ENCODE measurements at places on chromosomes 1 and 21.

DNA sequence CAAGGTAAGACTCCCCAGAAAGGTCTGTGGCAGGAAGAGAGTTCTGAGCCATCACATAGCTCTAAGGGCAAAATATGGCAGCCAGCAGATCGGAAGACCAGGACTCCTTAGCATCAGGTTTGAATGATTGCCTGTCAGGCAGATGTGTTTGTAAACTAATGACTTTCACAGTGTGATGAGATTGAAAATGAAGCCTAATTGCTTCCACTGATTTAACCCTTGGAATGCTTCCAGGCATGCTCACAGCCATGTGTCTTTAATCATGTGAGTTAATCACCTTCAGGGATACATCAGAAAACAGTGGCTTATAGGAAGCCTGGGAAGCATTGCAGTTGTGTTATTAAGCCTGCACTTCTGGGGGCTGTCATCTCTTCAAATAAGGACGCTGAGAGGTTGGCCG lies 82.8 kb downstream of the LRRC53 start:
- H3K36me3 ChIP-seq, result no peaks in the 10 kb centered on the region
- no peaks in the 10 kb centered on the region for H3K27me3 ChIP-seq
- H3K27ac ChIP-seq, result no peak overlapping the region
- no peak overlapping the region for H3K4me3 ChIP-seq

GRCh38 chr1:90480271-90480835 lies 236.7 kb downstream of the BARHL2 start:
- H3K27ac ChIP-seq, result no peak overlapping the region
- no peak for DNase-seq
- peaks cover 7% of the 10 kb centered on the region for H3K27me3 ChIP-seq

- no peak overlapping the region for H3K4me3 ChIP-seq
- no peaks in the 10 kb centered on the region for H3K36me3 ChIP-seq
- H3K4me1 ChIP-seq, result peaks cover 2% of the 10 kb centered on the region
- peaks cover 54% of the 10 kb centered on the region for H3K27me3 ChIP-seq
- H3K27ac ChIP-seq, result no peak overlapping the region
These were observed 28.3 kb upstream of the COL18A1 start for GRCh38 chr21:45376459-45377324.

DNA sequence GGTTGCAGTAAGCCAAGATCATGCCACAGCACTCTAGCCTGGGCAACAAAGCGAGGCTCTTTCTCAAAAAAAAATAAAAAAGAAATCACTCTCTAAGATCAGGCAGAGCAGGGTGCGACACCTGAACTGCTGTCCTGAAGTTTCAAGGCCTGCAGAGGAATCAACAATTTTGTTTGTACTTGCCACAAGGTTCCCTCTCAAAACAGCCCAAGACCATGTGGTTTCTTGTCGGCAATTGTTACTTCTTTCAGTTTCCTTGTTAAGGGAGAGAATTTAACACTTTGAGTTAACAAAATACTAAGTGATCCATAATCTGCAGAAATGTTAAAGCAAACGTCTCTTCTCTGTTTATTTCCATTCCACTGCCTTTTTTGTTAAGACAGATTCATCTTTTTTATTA lies 36.5 kb downstream of the MACO1 start:
- H3K4me3 ChIP-seq, result no peak overlapping the region
- H3K27ac ChIP-seq, result no peak overlapping the region
- H3K4me1 ChIP-seq, result peaks cover 12% of the 10 kb centered on the region
- peaks cover 15% of the 10 kb centered on the region for H3K36me3 ChIP-seq
- no peak for DNase-seq
- no peaks in the 10 kb centered on the region for H3K27me3 ChIP-seq

GRCh38 chr21:45473496-45474322 lies 68.5 kb downstream of the SLC19A1 start:
- no peak for DNase-seq
- peaks cover 3% of the 10 kb centered on the region for H3K36me3 ChIP-seq
- peaks cover 11% of the 10 kb centered on the region for H3K4me1 ChIP-seq
- H3K4me3 ChIP-seq, result no peak overlapping the region
- peaks cover 12% of the 10 kb centered on the region for H3K27me3 ChIP-seq

DNA sequence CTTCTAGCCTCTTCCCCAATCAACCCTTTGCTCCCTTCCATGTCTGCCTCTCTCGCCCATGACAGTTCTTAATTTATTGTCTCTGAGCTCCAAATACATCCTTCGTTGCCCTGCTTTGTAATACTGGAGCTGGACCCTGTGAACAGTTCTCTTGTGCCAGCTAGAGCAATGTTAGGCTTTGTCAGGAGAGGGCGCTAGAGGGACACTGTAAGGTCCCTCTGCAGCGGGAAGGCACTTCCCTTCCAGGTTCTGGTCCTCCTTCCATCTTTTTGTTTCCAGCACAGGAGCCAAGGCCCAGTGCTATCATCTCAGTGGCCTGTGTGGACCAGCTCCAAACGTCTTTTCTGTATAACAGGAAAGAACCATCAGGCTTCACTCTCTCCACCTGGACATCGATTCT lies 95.9 kb downstream of the PTPRU start:
- H3K4me1 ChIP-seq, result no peaks in the 10 kb centered on the region
- H3K27ac ChIP-seq, result no peak overlapping the region
- no peak for DNase-seq

- no peak for DNase-seq
- H3K36me3 ChIP-seq, result no peaks in the 10 kb centered on the region
- no peaks in the 10 kb centered on the region for H3K27me3 ChIP-seq
- H3K27ac ChIP-seq, result no peak overlapping the region
- no peak overlapping the region for H3K4me3 ChIP-seq
- H3K4me1 ChIP-seq, result peaks cover 14% of the 10 kb centered on the region
These were observed 144.8 kb upstream of the SAMSN1 start for GRCh38 chr21:14690886-14691285.

DNA sequence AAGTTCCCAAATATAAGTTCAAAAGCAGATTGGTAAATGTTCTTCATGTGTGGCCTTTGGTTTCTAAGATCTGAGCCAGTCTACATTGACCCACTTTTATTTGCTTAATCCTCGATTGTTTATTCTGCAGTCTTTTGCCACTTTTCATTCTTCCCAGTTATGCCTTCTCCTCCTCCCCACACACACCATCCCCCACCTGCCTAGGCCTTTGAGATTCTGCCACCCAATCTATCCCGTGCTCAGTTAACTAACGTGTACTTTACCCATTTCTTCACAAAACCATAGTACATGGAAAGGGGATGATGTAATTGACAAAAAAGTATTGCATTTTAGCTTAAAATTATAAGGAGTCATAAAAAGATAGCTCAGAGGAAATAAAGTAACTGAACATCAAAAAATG lies 3.7 kb downstream of the CFH start:
- peak overlapping the region; percentile 10 for H3K4me3 ChIP-seq
- peaks cover 5% of the 10 kb centered on the region for H3K36me3 ChIP-seq
- no peaks in the 10 kb centered on the region for H3K27me3 ChIP-seq
- H3K4me1 ChIP-seq, result peaks cover 16% of the 10 kb centered on the region

DNA sequence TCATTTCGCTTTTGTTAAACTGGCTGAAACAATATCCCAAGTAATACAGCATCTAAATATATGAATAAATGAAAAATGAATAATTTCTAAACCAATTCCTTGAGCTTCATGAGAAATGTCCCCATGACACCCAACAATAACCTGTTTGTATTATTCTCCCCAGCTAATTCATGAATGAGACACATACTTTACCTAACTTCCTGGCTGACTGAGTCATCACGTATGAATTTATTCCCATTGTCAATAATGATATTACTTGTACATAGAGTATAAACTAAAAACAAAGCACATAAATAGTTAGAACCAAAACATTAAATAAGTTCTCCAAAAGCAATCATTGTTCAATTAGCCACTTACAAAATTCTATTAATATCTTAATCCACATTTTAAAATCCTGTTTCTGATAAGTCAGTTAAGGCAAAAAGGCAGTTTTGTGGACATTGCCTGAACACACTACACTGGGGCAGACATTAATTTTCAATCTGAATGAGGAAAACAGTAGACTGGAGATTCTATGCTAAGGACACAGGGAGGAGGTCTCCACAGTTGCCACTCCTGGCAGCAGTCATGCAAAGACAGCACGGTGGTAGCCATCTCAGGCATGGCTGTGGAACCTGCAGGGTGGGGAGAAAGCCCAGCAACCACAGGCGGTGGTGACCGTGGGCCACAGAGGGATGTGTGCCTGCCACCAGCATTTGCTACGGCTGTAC lies 48.2 kb downstream of the SLC9C2 start:
- no peak for DNase-seq
- no peak overlapping the region for H3K4me3 ChIP-seq
- peak overlapping the region; percentile 55 for H3K27ac ChIP-seq
- H3K36me3 ChIP-seq, result no peaks in the 10 kb centered on the region
- no peaks in the 10 kb centered on the region for H3K27me3 ChIP-seq

GRCh38 chr1:92993581-92993980 lies 32.3 kb upstream of the DIPK1A start:
- no peak overlapping the region for H3K27ac ChIP-seq
- H3K36me3 ChIP-seq, result no peaks in the 10 kb centered on the region
- H3K27me3 ChIP-seq, result peaks cover 10% of the 10 kb centered on the region
- DNase-seq, result no peak

GRCh38 chr1:228397966-228398365 lies 8.7 kb downstream of the TRIM11 start:
- H3K4me3 ChIP-seq, result no peak overlapping the region
- no peak for DNase-seq
- H3K27ac ChIP-seq, result peak overlapping the region; percentile 30
- peaks cover 50% of the 10 kb centered on the region for H3K36me3 ChIP-seq
- peaks cover 42% of the 10 kb centered on the region for H3K4me1 ChIP-seq

DNA sequence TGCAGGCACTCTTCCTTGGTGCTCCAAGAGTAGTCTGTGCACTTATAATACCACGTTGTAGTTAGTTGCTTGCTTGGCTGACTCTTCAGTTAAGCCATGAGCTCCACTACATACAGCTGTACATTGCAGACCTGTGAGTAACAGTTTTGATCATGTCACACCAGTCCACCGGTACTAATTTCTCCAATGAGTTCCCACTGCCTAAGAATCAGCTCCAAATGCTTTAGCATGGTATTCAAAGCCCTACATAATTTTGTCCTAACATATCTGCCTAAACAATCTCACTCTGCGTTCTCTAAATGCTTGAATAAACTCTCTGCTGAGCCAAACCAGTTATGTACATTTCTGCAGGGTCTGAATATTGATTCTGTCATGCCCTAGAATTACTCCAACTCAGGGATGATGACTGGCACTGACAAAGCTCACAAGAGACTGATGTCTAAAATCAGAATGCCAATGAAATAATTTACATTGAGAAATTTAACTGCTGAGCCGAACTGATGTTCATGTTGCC lies 200.7 kb downstream of the LHX8 start:
- H3K36me3 ChIP-seq, result no peaks in the 10 kb centered on the region
- H3K4me1 ChIP-seq, result no peaks in the 10 kb centered on the region
- H3K27ac ChIP-seq, result no peak overlapping the region
- no peak overlapping the region for H3K4me3 ChIP-seq
- no peaks in the 10 kb centered on the region for H3K27me3 ChIP-seq
- DNase-seq, result no peak

GRCh38 chr1:243500512-243500911 lies 244.7 kb downstream of the SDCCAG8 start:
- no peak overlapping the region for H3K4me3 ChIP-seq
- H3K27me3 ChIP-seq, result no peaks in the 10 kb centered on the region
- DNase-seq, result no peak
- peaks cover 36% of the 10 kb centered on the region for H3K36me3 ChIP-seq

DNA sequence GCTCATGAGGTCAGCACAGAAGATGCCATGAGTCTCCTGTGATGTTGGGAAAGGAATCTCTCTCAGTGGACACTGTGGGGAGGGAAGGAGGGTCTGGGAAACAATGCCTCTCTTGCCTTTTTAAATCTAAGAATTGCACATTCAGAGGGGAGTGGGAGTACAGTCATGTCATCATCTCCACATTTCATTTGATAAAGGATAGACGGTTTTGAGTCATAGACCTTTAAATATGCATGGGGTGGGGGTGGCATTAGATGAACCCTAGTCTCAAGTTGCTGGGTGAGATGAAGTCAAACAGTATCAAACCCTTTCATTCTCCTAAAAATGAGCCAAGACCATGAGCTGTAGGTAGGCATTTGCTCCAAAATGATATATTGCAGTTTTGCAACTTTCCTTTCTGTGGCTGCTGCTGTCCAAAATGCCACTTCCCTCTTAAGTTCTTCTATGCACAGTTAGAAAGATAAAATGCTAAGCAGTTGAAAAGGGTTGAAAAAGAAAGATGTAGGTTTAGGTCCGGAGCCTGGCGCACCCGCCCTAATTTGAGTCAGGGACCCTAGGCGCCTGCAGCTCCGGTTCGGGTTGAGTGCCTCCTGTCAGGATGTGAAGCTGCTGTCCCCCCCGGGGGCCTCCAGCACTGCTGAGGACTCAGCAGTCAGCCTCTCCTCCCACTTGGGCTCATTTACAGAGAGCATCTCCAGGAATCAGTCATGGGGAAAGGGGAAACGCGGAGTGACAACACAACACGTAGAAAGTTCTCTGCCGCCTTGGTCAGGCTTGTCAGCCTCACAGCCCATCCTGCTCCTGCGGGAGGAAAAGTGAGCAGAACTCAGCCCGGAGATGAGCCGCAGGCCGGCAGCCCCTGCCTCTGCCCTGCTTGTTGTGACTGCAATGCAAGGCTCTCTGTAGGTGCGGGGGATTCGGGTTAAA lies 479.3 kb upstream of the RUNX1 start:
- peak; percentile 16 for DNase-seq
- H3K4me1 ChIP-seq, result peaks cover 25% of the 10 kb centered on the region
- H3K27me3 ChIP-seq, result no peaks in the 10 kb centered on the region
- H3K4me3 ChIP-seq, result peak overlapping the region; percentile 85

DNA sequence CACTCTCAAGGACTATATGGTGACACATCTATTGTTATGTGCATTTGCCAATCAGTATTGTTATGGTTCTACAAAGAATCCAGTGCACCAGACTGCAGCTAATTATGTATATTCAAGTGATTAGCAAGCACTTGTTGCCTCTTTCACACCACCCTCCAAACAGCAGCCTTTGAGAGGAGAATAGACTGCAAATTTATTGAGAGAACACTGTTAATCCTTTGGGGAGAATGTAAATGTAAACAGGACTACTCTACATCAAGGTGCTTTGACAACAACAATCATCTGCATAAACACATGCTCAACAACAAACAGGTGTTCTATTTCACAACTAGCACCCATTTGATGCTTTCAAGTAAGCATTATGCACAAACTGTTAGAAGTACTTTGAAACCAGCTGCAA lies 117.4 kb downstream of the AKT3 start:
- H3K27me3 ChIP-seq, result no peaks in the 10 kb centered on the region
- no peak for DNase-seq
- H3K4me3 ChIP-seq, result no peak overlapping the region
- no peaks in the 10 kb centered on the region for H3K36me3 ChIP-seq
- peak overlapping the region; percentile 52 for H3K27ac ChIP-seq
- H3K4me1 ChIP-seq, result peaks cover 38% of the 10 kb centered on the region

GRCh38 chr1:219174460-219175211 lies 958 bp downstream of the LYPLAL1 start:
- H3K27me3 ChIP-seq, result no peaks in the 10 kb centered on the region
- peak; percentile 1 for DNase-seq
- H3K36me3 ChIP-seq, result peaks cover 16% of the 10 kb centered on the region
- H3K4me3 ChIP-seq, result peak overlapping the region; percentile 95
- peak overlapping the region; percentile 97 for H3K27ac ChIP-seq

- H3K4me1 ChIP-seq, result peaks cover 22% of the 10 kb centered on the region
- H3K4me3 ChIP-seq, result no peak overlapping the region
- H3K27ac ChIP-seq, result no peak overlapping the region
- peaks cover 18% of the 10 kb centered on the region for H3K36me3 ChIP-seq
- peaks cover 12% of the 10 kb centered on the region for H3K27me3 ChIP-seq
- DNase-seq, result peak; percentile 53
These were observed 5.7 kb downstream of the TPM3 start for GRCh38 chr1:154186177-154186576.

- no peak overlapping the region for H3K27ac ChIP-seq
- no peaks in the 10 kb centered on the region for H3K27me3 ChIP-seq
- no peak for DNase-seq
- H3K4me3 ChIP-seq, result no peak overlapping the region
- H3K36me3 ChIP-seq, result no peaks in the 10 kb centered on the region
These were observed 9.7 kb upstream of the PKNOX1 start for GRCh38 chr21:42964546-42965210.
